ENCODE measurements at places on chromosomes 11 and 22.

DNA sequence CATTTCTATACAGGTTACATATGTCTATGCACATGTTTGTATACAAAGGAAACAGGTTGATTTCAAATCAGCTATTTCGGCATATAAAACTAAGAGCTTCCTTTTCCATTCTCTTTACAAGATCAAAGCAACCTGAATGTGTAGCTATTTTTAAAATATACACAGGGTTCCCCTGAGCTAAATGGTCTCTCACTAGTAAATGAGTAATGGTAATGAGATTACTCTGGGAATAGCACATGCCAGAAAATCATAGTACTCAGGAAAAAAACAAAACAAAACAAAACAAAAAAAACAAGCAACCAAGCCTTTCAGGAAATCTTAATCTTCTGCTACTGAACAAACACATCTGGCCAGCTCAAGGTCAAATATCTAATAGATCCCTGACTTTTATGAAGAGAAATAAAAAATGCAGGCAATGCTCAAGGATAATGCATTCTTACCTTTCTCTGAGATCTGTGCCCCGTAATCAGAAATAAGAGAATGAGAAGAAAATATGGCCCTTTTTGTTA lies 156.6 kb upstream of the POU2AF2 start:
- DNase-seq: no peak

DNA sequence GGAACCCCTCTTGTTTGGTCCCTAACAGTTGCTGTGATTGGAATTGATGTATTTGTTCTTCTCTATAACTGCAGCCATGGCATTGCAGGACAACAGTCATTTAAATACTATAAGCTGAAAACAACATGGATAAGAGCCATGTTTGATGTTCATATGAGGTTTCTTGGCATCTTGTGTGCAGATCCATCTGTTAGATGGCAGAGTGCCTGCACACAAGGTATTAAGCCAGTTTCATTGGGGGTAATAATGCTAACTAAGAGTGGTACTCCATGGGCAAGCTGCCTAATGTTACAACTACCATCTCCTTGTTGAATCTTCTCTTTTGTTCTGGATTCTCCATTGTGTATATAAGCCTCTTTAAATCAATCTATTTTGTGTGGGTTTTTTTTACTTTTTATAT lies 206.0 kb upstream of the CHORDC1 start:
- DNase-seq: no peak

DNA sequence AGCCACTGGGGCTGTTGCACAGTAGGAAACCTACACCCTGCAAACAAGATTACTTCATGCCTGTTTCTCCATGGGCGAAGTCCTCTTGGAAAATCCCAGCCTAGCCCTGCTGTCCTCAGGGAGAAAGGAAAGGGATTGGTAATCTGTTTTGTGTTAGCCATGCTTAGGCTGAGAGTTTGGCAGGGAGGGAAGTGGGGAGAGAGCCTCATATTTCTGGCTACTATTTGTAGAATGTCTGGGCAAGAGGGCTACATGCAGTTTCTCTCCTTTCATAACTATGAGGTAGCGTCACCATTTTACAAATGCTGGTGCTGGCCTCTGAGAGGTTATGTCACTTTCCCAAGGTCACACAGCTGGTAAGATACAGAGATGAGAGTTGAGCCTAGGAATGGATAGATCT lies 737 bp upstream of the MFRP start:
- no peak for DNase-seq

DNA sequence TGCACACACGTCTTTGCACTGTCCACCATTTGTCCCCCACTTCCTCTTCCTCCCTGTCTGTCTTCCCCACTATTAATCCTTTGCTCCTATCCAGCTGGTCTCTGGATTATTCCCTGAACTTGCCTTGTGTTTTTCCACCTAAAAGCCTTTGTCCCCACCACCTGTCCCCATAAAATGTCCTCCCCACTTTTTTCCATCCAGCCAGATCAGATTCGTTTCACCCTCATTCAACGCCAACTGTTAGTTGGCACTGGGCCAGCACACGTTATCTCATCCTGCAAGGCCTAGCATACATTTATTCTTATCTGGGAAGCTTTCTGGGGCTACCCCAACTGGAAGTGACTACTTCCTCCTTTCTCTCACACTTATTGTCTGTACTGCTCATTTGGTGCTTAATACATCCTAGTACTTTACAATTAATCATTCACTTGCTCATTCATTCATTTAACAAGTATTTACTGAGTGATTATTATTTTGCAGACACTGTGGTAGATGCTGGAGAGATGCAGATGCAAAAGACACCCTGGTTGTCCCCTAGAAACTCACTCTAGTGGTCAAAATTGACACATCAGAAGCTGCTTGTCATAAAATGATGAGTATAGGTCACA lies 96.2 kb downstream of the RASSF10 start:
- DNase-seq: no peak

DNA sequence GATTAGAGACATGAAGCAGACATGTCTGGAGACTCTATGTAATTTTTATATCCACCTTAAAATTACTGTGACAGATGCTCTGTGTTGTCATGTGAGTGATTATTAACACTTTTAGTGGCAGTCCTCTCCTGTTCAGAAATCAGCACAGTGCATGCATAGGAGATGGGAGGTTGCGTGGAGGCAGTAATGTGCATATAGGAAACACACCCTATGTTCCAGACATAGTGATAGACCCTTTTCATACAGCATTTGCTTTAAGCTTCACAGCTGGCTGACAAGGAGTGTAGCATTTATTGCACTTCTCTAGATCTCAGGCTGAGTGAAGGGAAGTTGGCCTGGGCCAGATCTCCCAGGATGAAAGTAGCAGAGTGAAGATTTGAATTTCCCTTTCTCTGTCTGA lies 102.3 kb upstream of the SYN3 start:
- DNase-seq: no peak
